ENCODE measurements at places on chromosomes 11 and 22. TPM values are rescaled to one million over a fixed set of nuclear protein-coding genes. Genes with fewer than 3 reads are reported as not detected.

The GGT5 gene
- 3.5 TPM for total RNA-seq

The PATE4 gene
- total RNA-seq, result not detected

The SYCE3 gene
- not detected for total RNA-seq

The CNIH2 gene
- total RNA-seq, result not detected

The NPTXR gene
- 2.4 TPM for total RNA-seq

The NCAPH2 gene
- total RNA-seq, result 24.9 TPM

The ASRGL1 gene
- 0.88 TPM for total RNA-seq

The CASP12 gene
- not detected for total RNA-seq

The SAA2 gene
- not detected for total RNA-seq

The CTSF gene
- total RNA-seq, result 19.0 TPM

The FGF4 gene
- total RNA-seq, result not detected

The AQP11 gene
- 0.88 TPM for total RNA-seq

The TMEM121B gene
- total RNA-seq, result under 0.01 TPM

The POLR3H gene
- 35.4 TPM for total RNA-seq

The OR51B4 gene
- not detected for total RNA-seq

The FIBIN gene
- total RNA-seq, result 195 TPM

The RCN1 gene
- total RNA-seq, result 230 TPM

The DBX1 gene
- not detected for total RNA-seq

The UBXN1 gene
- total RNA-seq, result 230 TPM

The ZFTA gene
- 8.5 TPM for total RNA-seq

The TMPRSS4 gene
- not detected for total RNA-seq

The TRIM51 gene
- total RNA-seq, result not detected

The GTSE1 gene
- total RNA-seq, result 0.66 TPM

The CECR2 gene
- total RNA-seq, result not detected

The PNPLA5 gene
- total RNA-seq, result not detected
